ENCODE measurements at places on chromosomes 11 and 22.

DNA sequence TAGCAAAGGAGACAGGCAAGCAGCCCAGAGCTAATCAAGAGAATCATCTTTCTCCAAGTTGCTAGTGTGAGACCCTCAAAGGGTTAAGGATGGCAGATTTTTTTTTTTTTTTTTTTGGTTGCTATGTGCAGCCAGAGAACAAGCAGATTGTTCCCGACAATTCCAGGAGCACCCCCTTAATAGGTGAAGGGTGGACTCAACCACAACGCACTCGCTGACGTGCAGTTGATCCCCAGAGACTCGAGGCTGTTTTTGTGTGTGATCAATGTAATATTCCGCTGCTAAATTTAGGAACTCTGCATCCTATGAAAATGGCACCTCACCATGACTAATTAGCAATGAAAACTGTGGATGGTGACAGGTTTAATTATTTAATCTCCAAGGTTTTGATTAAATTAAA lies 789.0 kb downstream of the KCNA4 start:
- DNase-seq = no peak

DNA sequence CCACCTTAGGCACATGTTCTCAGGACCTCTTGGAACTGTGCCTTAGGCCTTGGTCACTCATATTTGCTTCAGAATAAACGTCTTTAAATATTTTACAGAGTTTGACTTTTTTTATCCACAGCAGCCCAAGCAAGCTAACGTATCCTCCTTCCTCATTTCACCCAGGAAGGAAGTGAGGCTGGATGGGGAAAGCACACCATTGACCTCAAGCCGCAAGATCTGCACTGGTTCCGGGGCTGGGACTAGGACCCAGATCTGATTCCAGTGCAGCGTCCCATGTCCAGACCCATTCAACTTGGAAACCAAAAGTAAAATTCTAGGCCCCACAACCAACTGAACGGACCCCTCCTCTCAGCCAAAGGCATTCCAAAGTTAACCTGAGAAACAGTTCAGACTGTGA lies 2.4 kb upstream of the LGALS12 start:
- DNase-seq = no peak

DNA sequence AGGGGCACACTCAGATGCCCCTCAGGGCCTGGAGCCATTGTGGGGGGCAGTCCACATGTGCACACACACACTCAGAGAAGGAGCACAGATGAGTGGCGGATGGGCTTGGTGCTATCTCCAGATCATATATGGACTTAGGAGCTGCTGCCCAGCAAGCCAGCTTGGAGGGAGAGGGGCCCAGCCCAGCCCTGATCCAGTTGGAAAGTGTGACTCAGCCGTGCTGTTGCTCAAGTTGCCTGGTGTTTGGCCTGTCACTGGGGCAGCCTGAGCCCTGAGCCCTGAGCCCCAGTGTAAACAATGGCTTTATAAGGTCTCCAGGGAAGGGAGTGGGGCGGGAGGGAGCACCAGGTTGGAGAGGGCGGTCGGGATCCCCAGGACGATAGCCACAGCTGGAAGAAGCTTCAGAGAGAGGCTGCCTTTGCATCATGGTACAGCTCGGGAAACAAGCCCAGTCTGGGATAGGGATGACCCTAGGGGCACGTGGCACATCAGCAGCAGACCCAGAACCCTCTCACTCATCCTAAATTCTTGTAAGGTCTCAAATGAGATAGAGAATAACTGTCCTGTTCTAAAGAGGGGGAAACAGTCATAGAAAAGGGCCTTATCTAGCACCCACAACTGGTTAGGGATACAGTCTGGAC lies 4.8 kb downstream of the SELENOM start:
- no peak for DNase-seq

- no peak for DNase-seq
Observed at GRCh38 chr11:57202281-57202680, 20.5 kb downstream of the LRRC55 start.

- no peak for DNase-seq
Observed at GRCh38 chr22:20029550-20030225, 8.8 kb downstream of the TANGO2 start.

DNA sequence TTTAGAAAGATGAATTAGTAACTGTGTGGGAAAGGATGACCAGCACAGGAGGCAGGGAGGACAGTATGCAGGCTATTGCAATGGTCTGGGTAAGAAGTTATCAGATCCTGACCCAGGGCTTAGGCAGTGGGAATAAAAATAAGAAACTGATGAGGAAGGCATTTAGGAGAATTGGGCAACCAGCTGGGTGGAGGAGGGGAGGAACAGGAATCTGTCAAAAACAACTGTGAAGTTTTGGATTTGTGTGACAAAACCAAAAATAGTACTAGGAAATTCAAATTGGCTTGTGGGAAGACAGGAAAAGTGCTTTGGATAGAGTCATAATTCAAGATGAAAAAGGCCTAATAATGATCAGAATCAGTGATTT lies 27.9 kb downstream of the MMP13 start:
- DNase-seq = no peak

GRCh38 chr11:79481795-79482194 lies 41.0 kb upstream of the TENM4 start:
- no peak for DNase-seq

DNA sequence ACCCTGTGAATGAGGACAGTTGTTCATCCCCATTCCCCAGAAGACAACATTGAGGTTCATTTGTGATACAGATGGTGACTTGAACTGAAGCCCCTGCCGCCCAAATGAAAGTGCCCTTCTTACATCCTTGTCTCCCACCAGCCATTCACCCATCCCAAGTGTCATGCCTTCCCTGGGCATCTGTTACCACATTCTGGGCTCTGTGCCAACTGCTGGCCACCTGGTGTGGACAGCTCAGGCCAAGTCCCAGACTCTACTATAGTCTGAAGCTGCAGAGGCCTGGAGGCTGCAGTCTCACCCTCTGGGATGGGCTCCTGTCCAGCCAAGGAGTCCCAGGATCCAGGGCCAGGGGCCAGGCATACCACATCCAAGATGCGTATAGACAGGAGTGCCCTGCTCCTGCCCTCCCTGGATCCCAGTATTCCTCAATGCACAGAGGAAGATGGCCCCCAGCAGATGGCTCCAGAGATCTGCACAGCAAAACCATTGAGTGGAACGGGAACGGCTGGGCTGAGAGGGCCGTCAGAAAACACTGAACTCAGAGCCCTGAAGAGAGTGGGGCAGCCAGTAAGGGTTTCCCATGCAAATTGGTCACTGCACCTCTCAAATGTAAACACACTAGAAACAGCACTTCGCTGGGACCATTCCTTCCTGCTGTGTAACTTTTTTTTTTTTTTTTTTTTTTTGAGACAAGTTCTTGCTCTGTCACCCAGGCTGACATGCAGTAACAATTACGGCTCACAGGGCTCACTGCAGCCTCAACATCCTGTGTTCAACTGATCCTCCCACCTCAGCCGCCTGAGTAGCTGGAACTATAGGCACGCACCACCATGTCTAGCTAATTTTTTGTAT lies 22.8 kb downstream of the ARRB1 start:
- peak; percentile 67 for DNase-seq

DNA sequence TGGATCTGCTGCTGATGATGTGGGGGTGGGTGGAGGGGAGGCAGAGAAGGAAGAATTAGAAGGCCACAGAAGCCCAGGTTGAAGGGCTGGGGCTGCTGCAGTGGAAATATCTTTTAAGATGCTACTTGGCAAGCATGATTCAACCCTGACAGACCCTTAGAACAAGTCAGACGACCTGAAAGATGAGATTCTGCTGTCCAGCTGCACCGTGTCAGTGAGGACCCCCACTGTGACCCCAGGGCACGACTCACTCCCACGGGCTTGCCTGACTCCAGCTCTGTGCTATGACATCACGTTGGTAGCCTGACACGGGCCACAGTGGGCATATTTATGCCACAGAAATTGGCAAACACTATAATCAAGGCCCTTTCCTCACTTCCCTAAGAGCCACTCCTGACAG lies 36.0 kb downstream of the LRFN4 start:
- DNase-seq = no peak

DNA sequence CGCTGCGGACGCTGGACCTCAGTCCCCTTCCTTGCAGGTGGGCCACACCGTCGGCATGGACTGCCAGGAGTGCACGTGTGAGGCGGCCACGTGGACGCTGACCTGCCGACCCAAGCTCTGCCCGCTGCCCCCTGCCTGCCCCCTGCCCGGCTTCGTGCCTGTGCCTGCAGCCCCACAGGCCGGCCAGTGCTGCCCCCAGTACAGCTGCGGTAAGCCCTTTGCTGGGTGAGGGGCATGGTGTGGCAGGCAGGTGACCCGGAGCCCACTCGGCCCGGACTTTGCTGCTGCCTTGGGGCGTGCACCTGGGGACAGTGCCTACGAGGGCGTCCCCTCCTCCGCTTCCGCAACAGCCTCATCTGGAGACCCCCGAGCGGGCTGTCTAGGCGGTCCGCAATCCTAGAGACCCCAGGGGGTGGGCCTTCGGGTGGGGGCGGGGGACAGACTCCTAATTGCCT lies 25.4 kb upstream of the MUC5B start:
- no peak for DNase-seq

Data from activated CD4-positive, alpha-beta T cell treated with anti-CD3 and anti-CD28 coated beads for 48 hours (primary cell).